ENCODE measurements at places on chromosomes 7 and 10.

DNA sequence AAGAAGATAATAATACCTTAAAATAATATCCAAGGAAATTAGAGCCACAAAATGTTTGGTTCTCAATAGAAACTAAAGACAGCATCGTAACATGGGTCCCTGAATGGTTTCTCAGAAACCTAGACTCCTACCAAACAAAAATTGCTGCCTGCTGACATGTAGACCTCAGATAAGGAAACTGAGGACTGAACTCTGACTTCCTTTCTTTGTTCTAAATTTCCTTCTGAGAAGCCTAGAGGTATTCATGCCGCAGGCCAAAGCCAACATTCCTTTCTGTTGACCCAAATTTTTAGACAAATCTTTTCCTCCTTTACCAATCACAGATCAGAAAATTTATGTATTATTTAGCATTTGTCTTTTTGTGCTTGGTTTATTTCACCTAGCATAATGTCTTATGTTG, 816.7 kb upstream of the PHF14 start:
- DNase-seq, result no peak

GRCh38 chr7:45506059-45506458, 68.1 kb upstream of the ADCY1 start:
- DNase-seq, result no peak

DNA sequence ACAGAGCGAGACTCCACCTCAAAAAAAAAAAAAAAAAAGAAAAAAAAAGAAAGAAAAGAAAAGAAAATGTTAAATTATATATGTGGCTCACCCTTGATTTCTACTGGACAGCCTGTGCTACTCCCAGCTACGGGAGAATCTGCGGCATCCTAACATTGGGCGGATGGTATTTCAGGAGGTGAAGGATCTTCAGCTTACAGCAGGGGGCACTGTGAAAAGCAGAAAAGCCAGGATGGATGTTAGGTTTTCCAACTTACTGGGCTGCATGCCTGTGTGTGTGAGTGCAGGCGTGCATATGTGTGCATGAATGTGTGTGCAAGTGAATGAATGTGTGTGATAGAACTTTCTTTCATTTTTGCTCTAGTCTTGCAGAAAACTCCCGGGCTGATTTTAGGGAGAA, 1066.5 kb downstream of the TYW1 start:
- no peak for DNase-seq

- DNase-seq, result no peak
These were observed 57.9 kb upstream of the CAPZA2 start for GRCh38 chr7:116804471-116804870.

DNA sequence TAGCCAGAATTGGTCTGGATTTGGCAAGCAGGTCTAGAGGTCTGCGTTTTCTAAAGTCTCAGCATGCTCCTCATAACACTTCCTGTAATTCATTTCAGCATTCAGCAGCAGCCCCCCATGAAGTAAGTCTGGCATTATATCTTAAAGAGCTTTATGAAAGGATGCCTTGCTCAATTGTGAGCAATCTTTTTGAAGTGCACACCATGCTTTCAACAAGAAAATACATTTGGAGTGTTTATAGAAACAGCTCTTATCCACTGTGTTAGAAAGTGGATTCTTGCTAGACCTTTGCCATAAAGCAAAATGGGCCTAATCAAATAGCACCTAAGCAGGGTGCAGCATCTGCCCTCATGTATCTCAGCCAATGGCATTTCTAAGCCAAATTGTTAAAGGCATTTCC, 378.0 kb upstream of the AKR1E2 start:
- DNase-seq, result no peak

DNA sequence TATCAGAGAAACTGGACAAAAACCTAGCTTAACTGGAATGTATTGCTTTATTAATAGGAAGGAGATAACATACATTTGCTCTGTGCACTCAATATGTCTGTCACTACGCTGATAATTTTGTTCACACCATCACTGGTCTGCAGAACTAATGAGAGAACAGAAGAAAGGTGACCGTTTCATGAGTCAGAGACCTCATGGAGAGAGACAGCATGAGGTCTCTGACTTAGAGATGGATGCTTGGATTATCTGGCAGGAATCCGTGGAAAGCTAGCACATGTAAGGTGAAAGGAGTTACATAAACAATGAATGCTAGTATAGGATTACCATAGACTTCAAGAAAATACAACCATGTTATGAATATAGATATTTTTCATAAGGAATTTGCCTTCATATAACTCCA, 947.3 kb downstream of the IPMK start:
- DNase-seq, result no peak

GRCh38 chr10:114315566-114316420, 76.7 kb downstream of the VWA2 start:
- DNase-seq, result no peak

Measured in stimulated activated CD4-positive, alpha-beta T cell treated with anti-CD3 and anti-CD28 coated beads, Interleukin-4, amount 100 ng/mL, for 48 hours (primary cell).